ENCODE measurements at places on chromosomes 7 and 10.
A peak's percentile ranks its signal among the peaks of the same experiment; 100 is the strongest.

GRCh38 chr10:118002581-118002980, 44.2 kb downstream of the RAB11FIP2 start:
- DNase-seq: no peak

GRCh38 chr7:48074204-48074654, 14.8 kb upstream of the UPP1 start:
- DNase-seq: no peak

GRCh38 chr7:74051629-74052410, 23.8 kb downstream of the ELN start:
- DNase-seq: no peak

DNA sequence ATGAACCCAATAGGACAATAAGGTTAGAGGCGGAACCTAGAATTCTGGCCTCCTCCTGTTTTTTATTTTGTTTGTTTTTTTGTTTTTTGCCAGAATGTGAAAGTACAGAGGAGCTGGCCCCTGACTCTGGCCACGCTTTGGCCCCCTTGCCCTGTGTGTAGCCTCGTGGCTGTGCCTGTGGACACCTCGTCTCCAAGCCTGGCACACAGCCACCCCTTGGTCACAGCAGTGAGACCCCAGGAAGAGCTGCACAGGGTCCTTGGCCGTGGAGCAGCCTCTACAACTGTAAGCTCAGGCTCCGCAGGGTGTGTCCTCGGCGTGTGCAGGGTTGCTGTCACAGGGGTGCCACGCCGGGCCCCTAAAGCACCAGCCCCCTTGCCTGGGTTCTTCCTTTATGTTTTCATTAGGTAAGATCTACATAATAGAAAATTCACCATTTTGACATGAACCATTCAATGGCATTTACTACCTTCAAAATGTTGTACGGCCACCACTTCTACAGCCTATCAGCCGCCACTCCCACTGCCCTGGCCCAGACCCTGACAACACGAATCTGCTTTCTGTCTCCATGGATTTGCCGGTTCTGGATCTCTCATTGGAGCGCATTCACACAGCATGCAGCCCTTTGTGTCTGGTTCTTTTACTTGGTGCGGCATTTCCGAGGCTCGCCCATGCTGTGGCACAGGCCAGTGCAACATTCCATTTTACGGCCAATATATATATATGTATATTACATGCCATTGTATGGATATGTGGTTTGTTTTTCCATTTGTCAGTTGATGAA, 51.0 kb downstream of the AMZ1 start:
- peak; percentile 64 for DNase-seq

GRCh38 chr7:41156268-41156667, 546.6 kb downstream of the INHBA start:
- DNase-seq: no peak

- no peak for DNase-seq
These were observed 19.7 kb downstream of the CHAT start for GRCh38 chr10:49633327-49634068.

DNA sequence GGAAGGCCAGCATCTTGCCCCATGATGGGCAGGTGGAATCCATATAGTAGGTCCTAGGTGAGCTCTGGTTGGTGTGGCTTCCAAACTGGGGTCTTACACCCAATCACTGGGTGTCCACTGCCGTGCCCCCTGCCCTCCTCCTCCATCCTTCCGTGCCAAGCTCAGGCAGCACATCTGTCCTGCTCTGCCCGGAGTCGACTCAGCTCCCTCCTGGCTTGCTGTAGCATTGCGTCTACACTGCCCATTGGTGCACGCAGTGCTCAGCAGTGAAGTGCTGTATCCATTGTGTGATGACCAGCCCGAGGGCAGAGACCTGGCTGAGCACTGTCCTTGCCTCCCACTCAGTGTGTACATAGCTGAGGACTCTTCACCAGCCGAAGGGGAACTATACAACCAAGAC, 148.4 kb downstream of the ADAM12 start:
- DNase-seq: no peak

DNA sequence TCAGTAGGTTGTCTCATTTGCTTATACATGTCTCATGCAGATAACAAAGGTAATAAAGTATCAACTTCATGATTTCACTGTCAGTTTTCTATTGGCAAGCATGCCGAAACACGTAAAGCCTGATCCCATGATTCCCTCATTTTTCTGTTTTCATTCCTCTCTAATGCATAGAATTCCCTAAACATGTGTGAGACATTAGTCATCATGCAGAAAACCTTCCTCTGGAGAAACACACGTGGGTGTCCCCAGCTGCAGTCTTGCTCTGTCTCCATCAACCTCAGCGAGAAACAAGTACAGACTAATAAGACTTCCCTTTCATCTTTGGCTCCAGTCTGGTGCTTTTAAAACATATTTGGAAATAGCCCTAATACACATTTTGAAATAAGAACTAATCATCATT, 432.7 kb upstream of the VSTM2A start:
- DNase-seq: no peak

DNA sequence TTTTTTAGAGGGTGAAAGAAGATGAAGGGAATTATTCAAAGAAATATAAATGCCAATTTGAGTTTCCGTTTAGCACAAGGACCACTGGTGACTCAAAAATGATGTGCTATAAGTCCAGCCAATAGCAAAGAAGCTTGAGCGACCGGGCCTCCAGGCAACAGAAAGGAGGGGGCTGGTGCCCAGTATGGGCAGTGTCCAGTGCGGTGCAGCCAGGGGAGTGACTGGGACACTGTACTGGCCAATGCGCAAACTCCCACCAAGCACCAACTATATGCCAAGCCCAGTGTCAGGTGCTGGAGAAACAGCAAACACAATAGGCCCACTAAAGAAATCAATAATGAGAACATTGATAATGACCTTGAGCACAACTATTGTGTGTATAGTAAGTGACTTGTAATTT, 10.2 kb upstream of the OPALIN start:
- peak; percentile 29 for DNase-seq

DNA sequence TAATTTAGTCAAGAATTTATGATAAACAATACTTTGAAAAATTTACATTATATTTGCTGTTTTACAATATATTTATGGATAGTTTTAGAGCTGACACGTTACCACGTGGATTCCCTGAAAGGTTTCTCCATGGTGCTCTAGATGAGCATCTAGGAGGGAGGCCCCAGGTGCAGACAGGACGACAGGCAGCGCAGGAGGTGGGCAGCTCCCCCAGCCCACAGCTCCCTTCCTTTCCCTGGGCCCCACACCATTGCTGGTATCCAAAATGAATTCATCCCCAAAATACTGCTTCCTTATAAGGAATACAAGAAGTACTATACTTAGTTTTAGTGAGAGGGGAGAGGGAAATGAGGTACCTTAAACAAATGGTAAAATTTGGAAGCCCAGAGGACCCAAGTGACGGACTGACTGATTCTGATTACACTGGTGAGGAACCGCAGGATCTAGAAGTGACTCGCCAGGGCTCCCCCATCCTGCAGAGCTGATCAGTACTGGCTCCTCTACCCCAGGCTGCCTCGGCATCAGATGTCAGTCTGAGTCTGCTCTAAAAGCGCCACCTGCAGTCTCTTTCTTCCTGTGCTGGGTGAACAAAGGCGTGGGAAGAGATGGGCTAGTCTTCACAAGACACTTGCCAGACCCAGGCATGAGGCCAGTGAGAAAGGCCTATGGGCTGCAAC, 89.2 kb downstream of the DLG5 start:
- no peak for DNase-seq

DNA sequence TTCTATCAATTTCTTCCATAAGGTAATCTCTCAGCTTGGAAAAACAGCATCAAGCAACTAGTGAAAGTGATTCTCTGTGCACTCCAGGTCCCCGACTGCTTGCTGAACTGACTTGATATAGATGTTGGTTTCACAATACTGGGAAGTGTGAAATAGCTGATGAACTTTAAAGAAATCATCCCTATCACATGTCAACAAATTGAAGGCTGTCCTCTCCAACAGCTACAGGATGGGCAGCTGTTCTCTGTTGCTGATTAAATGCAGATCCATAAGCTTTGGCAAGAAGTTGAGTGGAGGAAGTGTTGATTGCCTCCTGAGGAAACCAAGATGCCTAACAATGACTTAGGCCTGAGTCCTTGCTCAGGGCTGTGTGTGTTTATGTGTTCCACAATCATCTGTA, 130.4 kb upstream of the GDF10 start:
- DNase-seq: no peak

DNA sequence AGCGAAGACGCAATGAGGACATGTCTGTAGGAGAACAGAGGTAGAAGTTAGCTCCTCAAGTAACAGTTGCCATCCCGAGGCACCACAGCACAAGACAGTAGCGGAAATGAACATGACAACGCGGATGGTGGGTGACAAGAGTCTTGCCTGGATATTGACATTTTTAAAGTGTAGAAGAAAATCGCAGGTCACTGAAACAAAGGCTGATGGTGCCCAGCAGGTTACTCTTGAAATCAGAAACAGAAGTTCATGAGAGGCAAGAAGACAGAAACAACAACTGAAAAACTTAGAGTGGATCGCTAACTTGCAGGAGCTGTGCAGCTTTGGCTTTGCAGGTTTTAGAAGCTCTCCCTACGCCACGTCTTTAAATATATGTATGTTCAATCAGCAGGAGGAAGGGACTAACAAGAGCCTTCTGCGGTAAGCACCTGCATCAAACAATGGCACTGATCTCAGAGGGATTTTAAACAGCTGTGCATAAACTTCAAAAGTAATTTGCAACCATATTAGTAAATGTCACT, 1.8 kb downstream of the PRKCQ start:
- no peak for DNase-seq

GRCh38 chr10:71737001-71737833, 17.6 kb upstream of the C10orf105 start:
- DNase-seq: no peak

DNA sequence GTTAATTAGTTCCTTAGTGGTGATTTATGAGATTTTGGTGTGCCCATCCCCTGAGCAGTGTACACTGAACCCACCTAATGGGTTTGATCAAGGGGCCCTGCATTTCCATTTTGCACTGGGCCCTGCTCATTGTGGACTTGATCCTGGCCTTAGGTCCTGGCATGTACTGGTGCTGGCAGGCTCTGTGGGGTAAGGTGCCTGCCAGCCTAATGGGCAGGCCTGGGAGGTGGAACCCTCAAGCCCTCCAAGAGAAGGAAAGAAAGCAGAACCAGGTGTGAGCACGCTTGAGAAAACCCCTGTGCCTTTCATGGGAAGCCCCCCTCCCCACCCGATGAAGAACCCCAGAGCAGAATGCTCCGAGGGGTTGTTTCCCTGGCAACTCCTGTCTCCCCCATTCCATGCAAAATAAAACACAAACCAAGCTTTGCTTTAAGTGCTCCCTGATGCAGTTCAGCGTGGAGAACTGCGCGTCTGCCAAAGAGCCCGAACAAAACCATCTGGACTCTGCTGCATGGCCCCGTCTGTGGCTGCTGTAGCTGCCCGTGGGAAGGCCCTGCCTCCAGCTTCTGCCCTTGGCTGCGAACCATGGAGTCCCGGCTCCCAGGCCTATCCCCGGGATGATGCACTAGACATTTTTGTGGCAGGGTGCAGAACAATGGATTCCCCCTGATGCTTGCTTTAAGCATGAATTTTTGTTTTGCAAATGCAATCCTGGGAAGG, 123.3 kb downstream of the PRPF18 start:
- DNase-seq: no peak

- peak; percentile 73 for DNase-seq
These were observed 757 bp downstream of the ANKIB1 start for GRCh38 chr7:92246360-92247101.

DNA sequence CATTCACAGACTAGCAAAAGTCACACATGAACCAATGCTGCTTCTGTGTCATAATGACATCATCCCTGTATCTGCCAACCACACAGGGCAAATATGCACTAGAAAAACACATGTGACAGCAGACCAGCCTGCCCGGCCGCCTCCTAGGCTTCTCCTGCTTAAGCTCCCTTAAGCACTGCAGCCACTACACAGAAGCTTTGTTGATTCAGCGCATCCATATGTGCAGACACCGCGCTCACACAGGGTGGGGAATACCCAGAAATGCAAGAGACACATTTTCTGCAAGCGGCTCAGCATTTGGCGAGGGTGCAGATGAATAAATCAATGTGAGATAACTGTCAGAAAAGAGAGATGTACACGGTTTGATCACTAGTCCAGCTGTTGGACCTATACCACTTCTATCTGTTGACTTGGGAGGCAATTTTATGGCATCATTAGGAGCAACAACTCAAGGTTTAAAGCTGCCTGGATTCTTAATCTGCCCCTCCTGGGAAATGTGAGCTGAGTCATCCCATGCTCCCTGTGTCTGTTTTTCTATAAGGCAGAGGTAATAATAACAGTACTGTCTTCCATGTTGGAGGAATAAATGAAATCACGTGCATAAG, 33.4 kb downstream of the CPXM2 start:
- no peak for DNase-seq

GRCh38 chr10:91711885-91712680, 79.2 kb upstream of the PPP1R3C start:
- no peak for DNase-seq

All from coronary artery (tissue), 2 donors.